ENCODE measurements at places on chromosomes 3 and 15. TPM values are rescaled to one million over a fixed set of nuclear protein-coding genes. Genes with fewer than 3 reads are reported as not detected.

DNA sequence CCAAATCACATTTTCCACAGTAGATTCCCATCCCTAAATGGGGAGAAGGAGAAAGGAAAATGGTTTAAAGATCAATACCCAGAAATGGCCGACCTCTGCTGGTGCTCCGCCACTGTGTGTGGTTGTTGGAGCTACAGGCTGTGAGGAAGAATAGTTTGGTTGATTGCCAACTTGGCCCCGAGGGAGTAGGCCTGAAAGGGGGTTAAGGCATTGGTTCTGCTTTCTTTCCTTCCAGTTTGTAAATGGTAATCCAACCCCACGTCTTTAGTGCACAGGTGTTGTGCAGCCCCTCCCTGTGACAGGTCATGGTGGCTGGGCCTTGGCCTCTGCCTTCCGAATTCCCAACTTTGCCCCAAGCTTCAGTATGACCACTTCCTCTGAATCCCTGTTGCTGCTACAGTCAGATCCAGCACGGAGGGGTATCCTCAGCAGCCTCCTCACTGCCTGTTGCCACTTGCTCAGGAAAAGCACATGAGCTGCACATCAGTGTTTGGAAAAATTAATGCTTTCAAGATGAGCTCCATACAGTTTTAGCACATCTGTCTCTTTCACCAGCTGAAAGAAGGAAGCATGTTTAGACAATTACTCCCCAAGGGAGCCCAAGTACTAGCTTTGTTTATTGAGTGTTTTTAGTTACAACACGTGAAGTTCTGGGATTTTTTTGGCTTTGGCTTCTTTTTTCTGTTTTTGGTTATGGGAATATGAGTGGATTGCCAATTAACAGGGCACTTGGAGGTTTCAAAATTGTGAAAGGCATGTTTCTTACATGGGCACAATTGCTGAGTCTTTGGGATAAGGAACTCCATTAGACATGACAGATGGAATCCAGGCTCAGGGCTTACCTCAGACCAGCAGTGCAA is 92.3 kb upstream of the ROPN1 start:
- DNase-seq = no peak

- DNase-seq = no peak
These were observed 5.4 kb downstream of the IQCF6 start for GRCh38 chr3:51773529-51774056.

- no peak for DNase-seq
These were observed 41.0 kb downstream of the EPHB3 start for GRCh38 chr3:184602372-184603150.

GRCh38 chr3:171644681-171645080 is 165.6 kb downstream of the PLD1 start:
- DNase-seq = no peak

The SERPINI2 gene
- not detected for polyA plus RNA-seq
